ENCODE measurements at places on chromosomes 5 and 9. TPM values are rescaled to one million over a fixed set of nuclear protein-coding genes. Genes with fewer than 3 reads are reported as not detected.

- H3K4me3 ChIP-seq, result no peak overlapping the region
- H3K36me3 ChIP-seq, result no peaks in the 10 kb centered on the region
- DNase-seq, result no peak
Observed at GRCh38 chr9:19023078-19023477, 9.9 kb downstream of the SAXO1 start.

Gene ZNF484
- total RNA-seq, result 7.1 TPM

Gene HARS2
- total RNA-seq, result 38.7 TPM

Gene DOLK
- total RNA-seq, result 15.8 TPM

Measured in colonic mucosa (tissue), 4 donors.